Cardiac septum (tissue), 1 donor: ENCODE measurements at places on chromosomes 3 and 15. TPM values are rescaled to one million over a fixed set of nuclear protein-coding genes. Genes with fewer than 3 reads are reported as not detected.

GRCh38 chr3:149654188-149654601, 3.6 kb downstream of the WWTR1 start:
- no peak for DNase-seq

DNA sequence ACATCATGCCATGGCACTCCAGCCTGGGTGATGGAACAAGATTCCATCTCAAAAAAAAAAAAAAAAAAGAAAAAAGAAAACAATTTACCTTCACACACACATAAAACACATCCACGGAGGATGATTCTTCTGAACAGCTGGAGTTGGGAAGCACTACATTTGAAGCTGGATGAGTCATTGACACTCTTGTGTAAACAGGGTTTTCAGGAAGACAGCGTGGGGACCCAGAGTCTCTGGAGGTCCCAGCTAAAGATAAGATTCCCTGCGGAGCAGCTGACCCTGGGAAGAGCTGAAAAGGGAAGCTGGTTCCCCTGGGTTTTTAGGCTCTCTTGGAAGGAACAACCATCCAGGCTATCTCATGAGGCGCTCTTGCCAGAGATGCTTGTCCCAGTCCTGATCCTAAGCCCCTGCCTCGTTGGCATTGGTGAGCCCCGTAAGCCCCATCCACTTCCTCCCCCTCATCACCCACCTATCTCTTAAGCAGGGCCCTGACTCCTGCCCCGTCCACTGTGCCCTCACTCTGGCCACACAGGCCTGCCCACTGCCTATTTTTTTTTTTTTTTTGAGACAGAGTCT, 32.0 kb upstream of the FURIN start:
- DNase-seq, result no peak

GRCh38 chr3:193210618-193211017, 30.4 kb upstream of the PLAAT1 start:
- DNase-seq, result no peak

DNA sequence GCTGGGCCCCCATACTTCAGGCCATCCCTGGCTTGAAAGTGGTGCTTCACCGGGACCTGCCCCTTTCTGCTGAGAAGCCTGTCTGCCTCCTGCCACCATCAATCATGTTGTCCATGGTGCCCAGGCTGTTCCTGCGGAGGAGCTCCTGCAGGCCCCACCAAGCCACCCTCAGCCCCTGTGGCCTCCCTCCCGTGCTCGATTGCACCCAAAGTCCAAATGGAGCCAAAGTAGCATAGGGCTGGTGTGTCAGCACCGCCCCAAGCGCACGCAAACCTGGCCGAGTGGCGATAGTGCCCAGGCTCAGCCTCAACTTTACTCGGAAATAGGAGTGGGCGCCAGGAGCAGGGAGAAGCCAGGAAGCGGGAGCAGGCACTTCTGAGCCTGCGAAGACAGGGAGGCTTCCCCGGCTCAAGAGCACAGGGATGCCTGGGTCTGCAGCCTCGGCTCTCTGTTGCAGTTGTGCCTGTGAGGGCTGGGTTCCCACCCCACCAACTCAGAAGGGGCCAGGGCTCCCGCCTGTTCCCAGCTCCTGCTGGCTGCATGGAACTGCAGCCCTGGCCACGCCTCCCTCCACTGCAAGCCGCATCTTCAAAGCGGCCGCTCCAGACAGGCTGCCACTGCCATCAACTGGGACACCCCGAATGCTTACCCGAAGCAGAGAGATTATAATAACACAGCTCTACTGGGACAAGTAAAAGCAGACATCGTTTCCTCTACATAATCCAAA, 203.0 kb downstream of the ARRDC4 start:
- DNase-seq, result no peak

DNA sequence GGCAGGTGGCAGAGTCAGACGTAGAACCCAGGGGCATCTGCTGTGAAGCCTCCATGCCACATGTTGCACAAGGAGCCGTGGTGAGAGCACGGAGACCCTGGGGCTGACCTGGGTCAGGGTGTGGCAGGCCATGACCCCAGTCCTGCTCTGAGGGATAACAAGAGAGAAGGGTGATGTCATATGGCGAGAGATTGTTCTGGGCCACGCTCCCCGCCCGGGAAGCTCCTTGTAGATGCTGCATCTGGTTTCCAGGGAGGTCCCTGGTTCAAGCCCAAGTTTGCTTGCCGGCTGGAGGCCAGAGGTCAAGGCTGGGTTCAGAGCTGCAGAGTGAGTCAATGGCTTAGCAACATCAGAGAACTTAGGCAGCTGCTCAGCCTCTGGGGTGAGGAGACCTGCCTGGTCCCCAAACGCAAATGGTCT, 17.3 kb downstream of the FGD5 start:
- DNase-seq, result peak; percentile 80

- no peak for DNase-seq
Measured at GRCh38 chr3:167772992-167773391, 37.5 kb downstream of the SERPINI1 start.

DNA sequence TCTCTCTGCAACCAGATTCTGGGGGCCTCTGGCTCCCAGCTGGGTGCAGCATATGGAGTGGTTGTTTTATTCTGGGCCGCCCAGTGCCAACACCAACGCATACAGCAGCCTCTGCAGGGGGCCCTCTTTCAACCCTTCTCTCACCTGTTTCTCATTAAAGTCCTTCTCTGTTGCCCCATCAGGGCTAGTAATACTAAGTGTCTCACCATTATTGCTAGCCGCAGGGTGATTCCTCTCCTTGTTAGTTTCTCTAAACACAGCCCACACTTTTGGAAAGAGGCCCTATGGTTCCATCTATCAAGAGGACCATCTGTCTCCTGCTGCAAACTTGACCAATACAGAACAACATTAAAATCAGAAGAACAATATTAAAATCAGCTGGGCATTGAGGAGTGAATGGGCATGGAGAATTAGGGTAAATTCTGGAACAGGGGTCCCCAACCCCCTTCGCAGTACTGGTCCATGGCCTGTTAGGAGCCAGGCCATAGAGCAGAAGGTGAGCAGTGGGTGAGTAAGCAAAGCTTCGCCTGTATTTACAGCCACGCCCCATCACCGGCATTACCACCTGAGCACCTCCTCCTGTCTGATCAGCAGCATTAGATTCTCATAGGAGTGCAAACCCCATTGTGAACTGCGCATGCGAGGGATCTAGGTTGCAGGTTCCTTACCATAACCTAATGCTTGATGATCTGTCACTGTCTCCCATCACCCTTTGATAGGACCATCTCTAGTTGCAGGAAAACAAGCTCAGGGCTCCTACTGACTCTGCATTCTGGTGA, 36.5 kb downstream of the ALS2CL start:
- no peak for DNase-seq

GRCh38 chr3:4956738-4957137, 22.5 kb upstream of the BHLHE40 start:
- DNase-seq, result no peak

DNA sequence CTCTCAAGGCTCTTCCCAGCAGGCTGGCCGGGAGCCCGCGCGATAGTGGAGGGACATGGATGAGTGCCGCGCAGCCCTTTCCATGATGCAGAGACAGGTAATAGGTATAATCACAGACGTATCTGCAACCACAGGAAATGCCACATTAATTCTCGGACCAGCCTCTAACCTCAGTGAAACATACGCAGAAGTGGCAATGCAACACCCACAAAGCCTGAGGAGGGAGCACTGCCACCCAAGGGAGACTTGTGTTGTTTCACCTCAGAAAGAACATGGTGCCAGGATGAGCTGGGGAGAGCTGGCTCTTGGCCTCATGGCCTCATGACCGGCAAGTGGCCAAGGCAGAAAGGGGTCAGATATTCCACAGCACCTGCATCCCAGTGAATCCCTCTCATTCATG, 39.0 kb downstream of the PGPEP1L start:
- DNase-seq, result no peak

GRCh38 chr3:134092208-134092701, 62.5 kb upstream of the SLCO2A1 start:
- no peak for DNase-seq

DNA sequence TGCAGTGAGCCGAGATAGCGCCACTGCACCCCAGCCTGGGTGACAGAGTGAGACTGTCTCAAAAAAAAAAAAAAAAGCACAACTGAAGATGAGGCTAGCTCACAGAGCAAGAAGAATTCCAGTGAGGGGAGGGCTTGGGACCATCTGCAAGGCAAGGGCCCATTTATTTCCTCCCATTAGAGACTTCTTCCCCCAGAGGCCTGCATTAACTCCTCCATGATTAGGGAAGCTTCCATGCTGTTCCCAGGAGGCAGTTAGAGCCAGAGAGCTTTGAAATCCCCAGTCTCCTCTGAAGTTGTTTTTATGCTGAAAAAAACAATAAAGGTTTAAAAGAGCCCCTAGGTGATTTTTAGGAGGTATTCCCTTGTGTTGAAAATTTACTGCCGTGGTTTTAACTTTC, 54.3 kb upstream of the ADCY5 start:
- DNase-seq, result no peak

DNA sequence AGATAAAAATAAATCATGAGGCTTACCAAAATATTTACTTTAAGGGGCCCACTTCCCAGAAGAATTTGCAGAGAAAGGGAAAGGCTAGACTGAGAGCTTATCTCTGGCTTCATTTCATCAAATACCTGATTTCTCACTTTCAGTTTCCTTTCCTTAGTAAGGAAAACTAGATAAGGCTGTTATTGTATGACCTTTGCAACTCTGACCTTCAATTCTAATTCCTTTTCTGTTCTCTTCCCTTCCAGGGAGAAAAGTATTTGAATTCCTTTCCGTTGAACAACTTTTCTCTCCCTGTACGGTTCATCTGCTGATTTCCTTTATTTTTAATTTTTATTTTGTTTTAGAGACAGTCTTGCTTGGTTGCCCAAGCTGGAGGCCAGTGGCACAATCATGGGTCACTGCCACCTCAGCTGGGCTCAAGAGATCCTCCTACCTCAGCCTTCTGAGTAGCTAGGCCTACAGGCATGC, 7.1 kb upstream of the PXK start:
- no peak for DNase-seq

- DNase-seq, result peak; percentile 38
Measured at GRCh38 chr3:46716461-46717441, 918 bp downstream of the PRSS50 start.

- peak; percentile 94 for DNase-seq
Measured at GRCh38 chr15:72783640-72784455, at the start of gene ADPGK. ADPGK (minus strand) TSS chr15:72783758; CDS start chr15:72783691, 67 bp downstream.

- no peak for DNase-seq
Measured at GRCh38 chr3:40208251-40208650, 101.3 kb upstream of the EIF1B start.

- DNase-seq, result no peak
Measured at GRCh38 chr3:64921281-64922065, 233.7 kb upstream of the ADAMTS9 start.

GRCh38 chr3:56919137-56919796, 117.5 kb upstream of the ARHGEF3 start:
- no peak for DNase-seq

DNA sequence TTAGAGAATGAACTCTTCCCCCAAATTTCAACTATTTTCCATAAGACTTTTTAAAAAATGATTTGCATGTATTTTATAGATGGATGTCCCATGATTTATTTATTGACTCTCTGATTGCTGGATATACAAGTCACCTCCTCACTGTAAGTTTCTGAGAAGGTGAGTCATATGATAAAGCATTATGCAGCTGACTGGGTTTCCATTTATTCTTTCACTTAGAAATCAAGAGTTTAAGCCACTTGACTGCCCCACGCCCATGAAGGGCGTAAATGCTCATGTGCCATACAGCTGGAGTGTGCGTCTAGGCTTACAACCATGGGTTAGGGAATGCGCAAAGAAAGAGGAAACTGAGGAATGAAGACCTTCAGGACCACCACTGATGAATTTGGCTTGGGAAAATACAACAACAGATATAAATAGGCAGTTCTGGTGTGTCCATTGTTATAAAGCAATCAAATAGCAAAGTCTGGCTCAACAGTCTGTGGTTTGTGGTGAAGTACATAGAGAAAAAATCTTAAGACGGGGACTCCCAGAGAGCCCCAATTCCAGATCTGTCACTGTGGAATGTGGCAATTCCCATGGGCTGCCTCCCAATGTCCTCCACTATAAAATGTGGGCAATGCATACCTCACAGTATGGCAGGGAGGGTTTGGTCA, 20.3 kb downstream of the SLCO2A1 start:
- no peak for DNase-seq

GRCh38 chr3:9340472-9340902, 22.4 kb upstream of the THUMPD3 start:
- DNase-seq, result no peak

- DNase-seq, result no peak
Measured at GRCh38 chr3:35141406-35141805, 497.9 kb upstream of the ARPP21 start.

Gene LTK
- 0.65 TPM for total RNA-seq

Gene SCAANT1
- not detected for total RNA-seq

Gene GOLGA8H
- 1.7 TPM for total RNA-seq

Gene TMCO5A
- not detected for total RNA-seq

Gene PLSCR5
- not detected for total RNA-seq
